Esophagus squamous epithelium (tissue), 5 donors: ENCODE measurements at places on chromosomes 12 and 14.

GRCh38 chr12:44433659-44434058 is 442.5 kb downstream of the NELL2 start:
- no peak for DNase-seq

DNA sequence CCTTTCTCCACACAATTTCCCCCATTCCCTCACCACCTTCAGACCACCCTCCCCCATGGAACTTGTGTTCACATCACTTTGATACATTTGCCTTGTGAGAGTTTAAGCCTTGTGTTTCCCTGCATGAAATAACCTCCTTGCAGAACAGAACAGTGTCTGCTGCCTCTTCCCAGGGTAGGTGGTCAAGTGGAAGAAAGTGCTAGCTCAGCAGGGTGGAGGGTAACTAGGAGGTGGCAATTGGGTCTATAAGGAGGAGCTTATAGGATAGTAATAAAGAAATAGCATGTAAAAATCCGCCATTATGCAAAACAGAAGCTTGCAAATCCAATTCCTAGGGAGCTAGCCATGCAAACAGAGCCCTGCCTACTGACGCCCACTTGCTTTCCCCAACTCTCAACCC is 13.9 kb upstream of the KRT8 start:
- no peak for DNase-seq

- no peak for DNase-seq
Observed at GRCh38 chr14:56650979-56651378, 71.4 kb downstream of the TMEM260 start.

GRCh38 chr12:45726603-45727300 is 2.8 kb upstream of the ARID2 start:
- DNase-seq = no peak

- no peak for DNase-seq
Observed at GRCh38 chr14:77185093-77185465, 3.5 kb downstream of the TMEM63C start.

DNA sequence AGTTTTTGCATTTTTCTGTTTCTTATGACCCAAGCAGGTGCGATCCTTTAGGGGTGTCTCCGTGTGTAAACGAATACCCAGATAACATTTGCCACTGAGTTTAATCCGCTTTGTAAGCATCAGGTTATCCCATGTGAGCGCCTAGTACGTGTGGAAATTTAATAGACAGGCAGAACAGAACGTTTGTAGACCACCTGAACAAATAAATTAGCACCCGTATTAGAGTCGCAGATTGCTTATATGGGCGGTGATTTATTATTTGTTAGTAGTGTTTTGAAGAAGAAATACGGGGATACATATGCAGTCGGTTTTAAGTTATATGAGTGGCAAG is 325 bp downstream of the C12orf60 start:
- no peak for DNase-seq

DNA sequence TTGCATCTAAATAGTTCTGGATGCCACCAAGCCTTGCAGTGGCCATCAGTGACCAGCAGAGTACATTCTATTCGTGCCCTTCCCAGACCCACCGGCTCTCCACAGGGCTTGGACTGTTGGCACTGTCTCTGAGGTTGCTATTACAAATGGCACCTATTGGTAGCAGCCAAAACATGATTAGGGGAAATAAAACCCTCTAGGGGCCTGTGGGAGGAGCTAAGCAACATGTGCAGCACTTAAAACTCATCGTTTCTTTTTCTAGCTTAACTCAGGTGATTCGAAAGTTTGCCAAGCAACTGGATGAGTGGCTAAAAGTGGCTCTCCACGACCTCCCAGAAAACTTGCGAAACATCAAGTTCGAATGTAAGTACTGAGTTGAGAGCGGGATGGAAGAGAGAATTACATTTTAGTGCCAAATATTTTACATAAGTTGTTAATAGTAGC is 65.4 kb upstream of the RIC8B start:
- no peak for DNase-seq

- DNase-seq = no peak
Observed at GRCh38 chr12:19890024-19890423, 450.7 kb downstream of the AEBP2 start.

DNA sequence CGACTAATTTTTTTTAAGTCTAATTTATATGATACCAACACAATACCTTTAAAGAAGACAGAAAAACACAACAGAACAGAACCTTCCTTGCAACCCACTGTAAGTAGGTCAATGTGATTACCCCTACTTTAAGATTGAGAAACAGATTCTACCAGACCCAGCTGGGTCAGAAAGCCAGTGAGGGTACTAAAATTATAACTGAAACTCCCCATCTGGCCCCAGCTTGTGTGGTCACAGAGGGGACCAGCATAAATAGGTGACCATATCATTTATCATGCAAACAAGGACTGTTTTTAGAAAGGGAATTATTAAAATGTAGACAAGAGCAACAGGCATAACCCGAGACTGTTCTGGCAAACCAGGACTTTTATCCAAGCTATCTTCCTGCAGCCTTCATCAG is 30.1 kb upstream of the FRMD6 start:
- no peak for DNase-seq

- no peak for DNase-seq
Observed at GRCh38 chr12:5661811-5662210, 229.9 kb downstream of the NTF3 start.

- no peak for DNase-seq
Observed at GRCh38 chr12:127389923-127390322, 877.0 kb upstream of the TMEM132C start.

GRCh38 chr12:51817027-51817953 is 31.2 kb downstream of the FIGNL2 start:
- DNase-seq = no peak
